ENCODE measurements at places on chromosomes 12 and 14.

- DNase-seq = no peak
These were observed 67.6 kb downstream of the POLR3B start for GRCh38 chr12:106425061-106425702.

DNA sequence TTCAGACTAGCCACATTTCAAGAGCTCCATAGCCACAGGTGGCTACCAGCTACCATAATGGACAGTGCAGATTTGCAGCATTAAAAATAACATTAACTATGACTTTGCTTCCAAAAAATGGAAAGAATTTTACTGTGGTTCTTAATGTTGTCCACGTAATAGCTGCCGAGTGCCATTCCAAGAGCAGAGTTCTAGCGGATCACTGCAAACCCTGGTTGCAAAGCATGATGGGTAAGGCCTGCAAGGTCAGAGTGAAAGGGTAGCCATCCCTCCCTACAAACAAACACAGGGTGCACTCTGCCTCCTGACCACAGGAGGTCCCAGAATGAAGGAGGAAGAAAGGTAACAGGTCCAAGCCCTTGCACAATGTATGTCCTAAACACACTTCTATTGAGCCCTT, 157.6 kb downstream of the DPF3 start:
- DNase-seq = no peak

DNA sequence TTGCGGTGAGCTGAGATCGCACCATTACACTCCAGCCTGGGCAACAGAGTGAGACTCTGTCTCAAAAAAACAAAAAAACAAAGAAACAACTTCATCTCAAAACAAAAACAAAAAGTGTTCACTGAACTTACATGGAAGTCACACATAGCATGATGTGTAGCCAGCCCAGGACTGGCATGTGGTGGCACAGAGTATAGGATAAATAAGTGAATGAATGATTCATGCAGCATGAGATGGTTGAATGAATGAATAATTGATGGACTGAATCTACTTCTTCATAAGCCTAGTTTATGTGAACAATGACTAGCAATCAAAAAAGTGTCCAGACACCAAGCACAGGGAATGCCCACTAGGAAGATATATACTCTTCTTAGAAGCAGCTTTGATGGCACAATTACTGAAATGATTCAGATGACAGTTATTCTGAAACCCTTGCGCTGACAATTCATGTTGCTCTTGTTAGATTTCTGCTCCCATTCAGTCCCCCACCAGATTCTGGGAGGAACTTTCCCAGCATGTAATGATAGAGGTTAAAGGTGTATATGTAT, 31.6 kb upstream of the SERPINA6 start:
- DNase-seq = no peak

DNA sequence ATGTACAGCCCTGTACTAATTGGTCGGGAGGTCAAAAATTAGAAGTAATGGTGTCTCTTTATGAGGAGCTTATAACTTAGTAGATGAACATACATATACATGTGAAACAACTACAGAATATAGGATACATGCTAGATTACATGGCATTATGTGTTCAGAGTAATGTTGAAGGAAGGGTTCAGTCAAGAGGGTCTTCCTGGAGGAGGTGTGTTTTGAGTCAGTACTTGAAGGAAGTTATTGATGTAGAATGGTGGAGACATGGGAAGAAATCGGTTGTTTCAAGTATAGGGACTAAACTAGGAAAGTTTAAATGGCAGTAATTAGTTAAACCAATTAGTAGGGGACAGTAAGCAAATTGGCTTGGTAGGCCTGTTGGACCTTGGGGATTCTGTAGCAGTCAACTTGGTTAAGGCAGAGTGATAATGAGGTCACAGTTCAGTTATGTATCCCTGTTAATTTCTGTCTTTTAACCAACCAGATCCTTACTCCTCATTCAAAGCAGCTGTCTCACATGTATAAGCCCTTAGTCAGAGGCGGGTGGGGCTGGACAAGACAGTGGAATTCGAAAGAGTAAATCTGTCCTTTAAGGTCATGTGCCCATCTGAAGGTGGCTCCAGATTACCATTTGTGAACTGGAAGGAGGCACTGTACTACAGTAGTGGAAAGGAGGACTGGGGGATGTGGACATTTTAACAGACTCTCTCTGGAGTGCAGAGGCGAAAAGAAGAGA, 3.5 kb upstream of the ANKRD52 start:
- no peak for DNase-seq

- no peak for DNase-seq
These were observed 135.3 kb downstream of the PAPOLA start for GRCh38 chr14:96637521-96637920.

GRCh38 chr12:56769868-56770267, 6.7 kb downstream of the HSD17B6 start:
- DNase-seq = no peak

DNA sequence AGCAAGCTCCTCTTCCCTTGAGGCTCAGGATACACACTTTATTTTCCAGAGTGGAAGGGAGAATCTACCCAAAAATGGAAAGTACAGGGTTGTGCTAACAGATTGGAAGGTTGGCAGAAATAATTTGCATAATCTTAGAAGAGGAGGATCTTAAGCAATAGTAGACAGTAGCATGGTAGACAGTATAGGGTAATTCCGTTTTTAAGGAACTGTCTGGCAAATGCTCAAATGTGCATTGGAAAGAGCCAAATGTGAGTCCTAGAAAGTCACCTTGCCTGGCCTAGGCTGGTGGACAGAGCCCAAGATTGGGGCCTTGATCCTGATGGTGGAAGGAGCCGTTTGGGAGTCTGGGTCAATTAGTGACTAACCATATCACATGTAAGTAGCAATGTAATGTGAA, 13.1 kb upstream of the CARMIL3 start:
- DNase-seq = no peak
